ENCODE measurements at places on chromosomes 3 and 15.
A peak's percentile ranks its signal among the peaks of the same experiment; 100 is the strongest.

GRCh38 chr3:197256836-197257444 is 41.5 kb downstream of the DLG1 start:
- DNase-seq, result no peak

GRCh38 chr3:196356556-196356955 is 18.4 kb upstream of the TM4SF19 start:
- no peak for DNase-seq

DNA sequence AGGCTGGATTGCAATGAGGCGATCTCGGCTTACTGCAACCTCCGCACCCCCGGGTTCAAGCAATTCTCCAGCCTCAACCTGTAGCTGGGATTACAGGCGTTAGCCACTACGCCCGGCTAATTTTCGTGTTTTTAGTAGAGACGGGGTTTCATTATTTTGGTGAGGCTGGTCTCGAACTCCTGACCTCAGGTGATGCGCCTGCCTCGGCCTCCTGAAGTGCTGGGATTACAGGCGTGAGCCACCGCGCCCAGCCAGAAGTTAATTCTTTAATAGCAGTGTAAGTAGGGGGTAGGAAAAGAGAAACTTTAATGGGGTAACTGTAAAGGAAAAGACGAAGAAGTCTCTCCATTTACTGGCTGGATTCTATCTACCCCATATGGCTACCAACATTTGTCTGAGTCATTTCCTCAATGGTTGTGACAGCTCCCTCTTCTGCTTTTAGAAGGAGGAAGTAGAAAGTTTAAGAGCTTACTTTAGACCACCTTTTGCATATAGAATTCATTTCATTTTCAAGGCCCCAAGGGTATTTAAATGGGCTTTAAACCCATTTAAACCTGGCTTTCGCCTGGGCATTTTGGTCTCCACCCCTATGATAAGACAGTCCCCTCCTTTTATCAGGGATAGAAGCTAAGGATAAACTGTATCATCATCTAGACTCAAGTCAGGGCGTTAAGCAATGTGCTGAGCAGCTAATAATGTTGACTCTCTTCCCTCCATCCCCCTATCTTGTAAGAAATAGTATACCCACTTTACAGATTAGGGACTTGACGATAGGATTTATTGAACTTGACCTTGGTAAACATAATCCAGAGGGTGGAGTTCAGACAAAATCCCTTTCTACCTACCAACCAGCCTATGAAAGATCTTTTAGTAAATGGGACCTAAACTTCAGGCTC is 1.1 kb upstream of the CDV3 start:
- DNase-seq, result no peak

DNA sequence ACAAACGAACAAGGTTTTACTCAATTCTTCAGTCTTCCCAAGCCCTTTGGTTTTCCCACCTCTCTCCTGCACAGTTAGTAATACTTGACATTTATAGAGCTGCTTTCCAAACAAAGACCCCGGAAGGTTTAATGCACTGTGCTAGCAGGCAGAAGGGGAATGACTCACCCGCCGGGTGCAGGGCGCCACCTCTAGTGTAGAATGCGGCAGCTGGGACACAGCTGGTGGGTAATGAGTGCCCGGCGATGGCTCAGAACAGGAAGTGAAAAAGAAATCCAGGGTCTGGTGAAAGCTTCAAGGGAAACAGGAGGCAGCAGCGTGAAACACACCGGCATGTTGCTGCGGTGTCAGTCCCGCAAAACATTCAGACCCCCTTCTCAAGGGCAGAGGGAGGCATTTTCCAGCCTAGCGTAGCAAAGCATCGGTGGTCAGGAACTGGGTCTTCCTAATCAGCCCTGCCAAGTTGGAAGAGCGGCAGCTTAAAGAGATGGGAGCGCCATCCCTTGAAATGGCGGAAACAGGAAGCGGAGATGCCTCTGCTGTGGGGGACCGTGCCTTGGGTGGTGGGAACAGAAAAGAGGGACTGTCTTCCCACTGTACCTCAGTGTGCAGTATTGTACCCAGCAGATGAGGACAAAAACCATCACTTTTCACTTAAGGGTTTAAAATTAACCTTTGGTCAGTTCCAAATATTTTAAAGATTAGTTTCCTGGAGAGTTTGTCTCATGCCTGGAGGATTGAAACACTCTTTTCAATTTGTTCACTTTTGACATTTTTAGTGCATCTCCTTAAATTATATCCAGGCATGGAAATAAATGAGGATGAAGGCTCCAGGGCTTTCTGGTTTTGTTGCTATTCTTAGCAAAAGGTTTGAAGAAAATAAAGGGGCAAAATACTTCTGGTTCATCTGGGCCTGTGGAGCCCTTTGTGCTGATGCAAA is 160.7 kb upstream of the MCTP2 start:
- peak; percentile 11 for DNase-seq

DNA sequence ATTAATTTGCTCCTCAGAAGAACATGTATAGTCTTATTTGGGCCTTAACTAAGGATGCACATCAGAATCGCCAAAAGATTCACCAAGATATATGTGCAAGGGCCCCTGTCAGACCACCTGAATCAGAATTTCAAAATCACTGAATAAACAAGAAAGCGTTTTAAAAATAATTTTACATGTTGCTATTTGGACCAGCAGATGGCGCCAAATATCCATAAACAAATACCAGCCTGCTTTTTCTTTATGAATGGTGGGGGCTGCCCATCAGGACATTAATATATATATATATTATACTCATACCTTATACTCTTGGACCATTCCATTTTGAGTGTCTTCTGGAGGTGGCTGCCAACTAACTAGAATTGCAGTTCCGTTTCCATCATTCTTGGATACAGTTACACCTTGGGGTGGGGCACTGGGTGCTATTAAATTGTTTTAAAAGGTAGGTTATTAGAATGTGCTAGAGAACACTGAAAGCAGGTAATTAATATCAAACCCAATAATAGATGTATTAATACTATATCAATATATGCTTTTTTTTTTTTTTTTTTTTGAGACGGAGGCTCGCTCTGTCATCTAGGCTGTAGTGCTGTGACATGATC is 1108.3 kb downstream of the ROBO1 start:
- no peak for DNase-seq

DNA sequence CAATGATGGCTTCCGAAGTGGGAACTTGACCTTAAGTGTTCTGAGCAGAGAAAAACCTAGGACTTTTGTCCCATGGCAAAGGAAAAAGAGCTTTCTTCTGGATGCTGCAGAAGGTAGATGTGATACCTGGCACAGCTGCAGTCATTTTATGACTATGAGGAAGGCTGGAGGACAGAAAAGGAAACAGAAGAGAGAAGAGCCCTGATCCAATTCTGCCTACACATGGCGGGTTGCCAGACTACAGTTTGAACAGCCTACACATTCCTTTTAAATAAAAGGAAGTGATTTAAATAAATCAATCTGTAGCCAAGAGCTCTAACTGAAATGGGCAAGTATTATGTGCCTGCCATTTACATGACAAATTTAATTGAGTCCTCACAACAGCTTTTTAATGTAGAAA is 43.6 kb upstream of the CHRNB4 start:
- no peak for DNase-seq

DNA sequence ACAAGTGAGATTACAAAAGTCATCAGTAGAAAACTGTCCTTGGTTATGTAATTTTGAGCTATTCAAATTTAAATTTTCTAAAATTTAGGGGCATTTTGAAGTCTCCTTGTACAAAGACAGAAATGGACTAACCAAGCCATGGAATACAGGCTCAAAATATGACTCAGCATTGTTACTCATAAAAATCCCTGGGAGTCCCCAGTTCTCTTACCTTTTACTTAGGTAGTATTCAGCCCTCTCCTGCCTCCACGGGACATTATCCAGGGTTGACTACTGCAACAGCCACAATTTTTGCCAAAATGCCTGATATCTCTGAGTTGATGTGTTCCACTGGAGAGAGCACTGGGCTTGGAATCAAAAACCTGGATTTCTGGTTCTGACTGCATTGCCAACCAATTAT is 25.0 kb downstream of the CLDN18 start:
- no peak for DNase-seq

- no peak for DNase-seq
Measured at GRCh38 chr3:65787340-65787739, 251.4 kb downstream of the MAGI1 start.

DNA sequence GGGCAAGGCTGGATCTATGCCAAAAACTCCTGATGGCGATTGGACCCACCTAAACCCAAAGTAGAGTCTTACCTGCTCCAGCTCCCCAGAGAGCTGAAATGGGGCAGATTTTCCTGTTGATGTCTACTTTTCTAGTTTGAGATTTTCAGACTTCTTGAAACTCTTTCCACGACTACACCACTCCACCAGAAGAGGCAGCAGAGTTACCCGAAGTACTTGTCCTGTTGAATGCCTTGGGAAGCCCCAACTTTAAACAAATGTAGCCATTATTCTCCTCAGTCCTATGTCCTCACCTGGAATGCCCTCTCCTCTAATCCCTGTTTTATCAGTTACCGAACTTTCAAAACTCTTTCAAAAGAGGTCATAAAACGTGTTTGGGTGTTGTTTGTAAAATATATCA is 843.8 kb downstream of the VGLL3 start:
- peak; percentile 16 for DNase-seq
